ENCODE measurements at places on chromosomes 11 and 22.

- DNase-seq = no peak
Observed at GRCh38 chr11:83521647-83522596, 235.8 kb upstream of the CCDC90B start.

DNA sequence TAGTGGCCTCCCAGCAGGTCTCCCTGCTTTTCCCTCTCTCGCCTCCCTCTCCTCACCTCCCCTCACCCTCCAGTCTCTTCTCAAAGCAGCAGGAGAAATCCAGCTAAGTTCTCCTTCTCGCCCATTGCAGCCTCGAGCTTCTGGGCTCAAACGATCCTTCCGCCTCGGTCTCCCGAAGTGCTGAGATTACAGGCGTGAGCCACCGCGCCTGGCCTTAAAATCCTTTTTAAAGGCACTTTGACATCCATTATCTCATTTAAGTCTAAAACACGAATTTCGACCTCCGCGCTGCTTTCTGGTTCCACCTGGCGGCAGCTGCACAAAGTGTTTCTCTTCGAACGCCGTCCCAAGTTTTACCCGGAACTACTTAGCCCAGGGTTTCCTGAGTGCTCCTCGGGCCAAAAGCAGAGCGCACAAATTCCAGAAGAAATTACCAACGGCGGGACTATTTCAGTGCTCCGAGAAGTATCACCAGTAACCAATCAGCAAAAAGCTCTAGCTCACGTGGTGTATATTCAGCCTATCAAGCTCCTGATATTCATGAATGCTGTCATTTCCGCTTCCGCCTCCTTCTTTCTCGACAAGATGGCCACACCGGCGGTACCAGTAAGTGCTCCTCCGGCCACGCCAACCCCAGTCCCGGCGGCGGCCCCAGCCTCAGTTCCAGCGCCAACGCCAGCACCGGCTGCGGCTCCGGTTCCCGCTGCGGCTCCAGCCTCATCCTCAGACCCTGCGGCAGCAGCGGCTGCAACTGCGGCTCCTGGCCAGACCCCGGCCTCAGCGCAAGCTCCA, at the start of gene EIF3F:
Gene EIF3F (plus strand): TSS at position 570 of the 792 bp plus-strand sequence. CDS start 16 bp downstream, at position 586.
- DNase-seq = peak; percentile 92

- no peak for DNase-seq
Observed at GRCh38 chr11:97269527-97269926, 879.7 kb downstream of the JRKL start.

DNA sequence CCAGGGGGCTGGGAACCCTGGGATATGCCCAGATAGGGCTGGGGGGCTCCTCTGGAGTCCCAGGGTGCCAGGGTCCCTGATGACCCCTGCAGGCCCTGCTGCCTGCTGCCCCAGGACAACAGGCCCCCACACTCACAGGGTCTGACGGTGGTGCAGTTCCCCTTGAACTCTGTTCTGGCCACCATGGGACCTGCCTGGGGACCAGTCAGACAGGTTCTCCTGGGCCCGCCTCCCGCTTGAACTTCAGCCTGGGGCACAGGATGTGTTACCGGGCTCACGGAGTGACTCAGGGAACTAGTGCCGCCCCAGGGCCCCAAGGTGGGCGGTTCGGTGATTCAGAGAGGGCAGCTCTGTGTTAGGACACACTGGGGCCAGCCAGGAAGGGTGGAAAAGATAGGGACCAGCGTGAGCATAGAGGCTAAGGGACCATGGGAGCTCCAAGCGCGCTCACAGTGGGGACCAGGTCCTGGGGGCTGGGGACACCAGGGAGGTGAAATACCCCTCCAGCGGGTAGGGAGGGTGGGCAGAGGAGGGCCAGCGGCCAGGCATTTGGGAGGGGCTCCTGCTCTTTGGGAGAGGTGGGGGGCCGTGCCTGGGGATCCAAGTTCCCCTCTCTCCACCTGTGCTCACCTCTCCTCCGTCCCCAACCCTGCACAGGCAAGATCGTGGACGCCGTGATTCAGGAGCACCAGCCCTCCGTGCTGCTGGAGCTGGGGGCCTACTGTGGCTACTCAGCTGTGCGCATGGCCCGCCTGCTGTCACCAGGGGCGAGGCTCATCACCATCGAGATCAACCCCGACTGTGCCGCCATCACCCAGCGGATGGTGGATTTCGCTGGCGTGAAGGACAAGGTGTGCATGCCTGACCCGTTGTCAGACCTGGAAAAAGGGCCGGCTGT, 21.5 kb upstream of the TXNRD2 start:
- no peak for DNase-seq

DNA sequence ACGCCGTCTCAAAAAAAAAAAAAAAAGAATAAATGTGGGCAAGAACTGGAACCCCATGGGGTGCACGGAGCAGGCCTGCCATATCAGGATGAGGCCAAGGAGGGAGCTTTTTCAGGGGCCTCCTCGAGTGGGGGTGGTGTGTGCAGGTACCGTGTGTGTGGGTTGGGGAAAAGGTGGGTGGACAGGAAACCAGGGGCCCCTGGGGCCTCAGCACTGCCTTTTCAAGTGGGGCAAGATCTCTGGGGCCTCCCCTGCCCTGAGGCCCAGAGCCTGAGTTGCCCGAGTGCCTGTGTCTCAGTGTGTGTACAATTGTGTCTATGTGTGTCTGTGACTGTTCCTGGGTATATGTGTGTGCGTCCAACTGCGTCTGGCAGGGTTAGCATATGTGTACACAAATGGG, 23.8 kb downstream of the TEF start:
- DNase-seq = peak; percentile 68

GRCh38 chr22:36386351-36386899, 1.3 kb downstream of the MYH9 start:
- peak; percentile 79 for DNase-seq

GRCh38 chr11:92784331-92784730, 185.1 kb upstream of the MTNR1B start:
- DNase-seq = no peak

GRCh38 chr11:2387266-2387987, 10.3 kb downstream of the CD81 start:
- DNase-seq = peak; percentile 64

DNA sequence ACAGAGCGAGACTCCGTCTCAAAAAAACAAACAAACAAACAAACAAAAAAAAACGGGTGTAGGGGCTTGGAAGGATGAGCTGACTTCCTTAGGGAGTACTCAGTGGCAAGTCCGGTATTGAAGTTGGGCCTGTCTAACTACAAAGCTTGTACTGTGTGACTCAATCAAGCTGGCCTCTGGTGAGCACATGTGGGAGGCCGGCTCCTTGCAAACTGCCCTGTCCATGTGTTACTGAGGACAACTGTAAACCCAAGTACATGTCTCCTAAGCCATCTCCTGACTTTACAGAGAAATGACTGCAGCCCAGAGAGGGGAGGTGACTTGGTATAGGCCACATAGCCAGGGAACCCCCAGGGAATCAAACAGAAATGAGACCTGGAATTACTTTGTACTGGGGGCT, 11.6 kb downstream of the RIBC2 start:
- DNase-seq = no peak

DNA sequence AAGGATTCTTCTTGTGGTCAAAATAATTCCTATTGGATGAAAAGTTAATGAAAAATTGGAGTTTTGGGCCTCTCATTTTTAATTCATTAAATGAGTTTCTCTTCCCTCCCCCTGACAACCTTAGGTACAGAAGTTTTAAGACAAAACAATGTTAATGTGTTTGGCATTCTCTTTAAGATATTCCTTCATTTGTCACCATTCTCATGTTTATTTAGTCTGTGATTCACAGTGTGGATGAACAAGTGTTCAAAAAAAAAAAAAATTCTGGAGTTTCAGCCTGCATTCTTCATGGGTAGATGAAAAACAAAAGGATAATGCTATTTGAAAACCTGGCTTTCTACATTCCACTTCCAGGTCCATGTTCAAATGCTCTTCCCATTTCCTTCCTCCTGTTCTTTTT, 172.6 kb upstream of the LUZP2 start:
- no peak for DNase-seq

- no peak for DNase-seq
Observed at GRCh38 chr11:44581246-44581645, 15.8 kb downstream of the CD82 start.

DNA sequence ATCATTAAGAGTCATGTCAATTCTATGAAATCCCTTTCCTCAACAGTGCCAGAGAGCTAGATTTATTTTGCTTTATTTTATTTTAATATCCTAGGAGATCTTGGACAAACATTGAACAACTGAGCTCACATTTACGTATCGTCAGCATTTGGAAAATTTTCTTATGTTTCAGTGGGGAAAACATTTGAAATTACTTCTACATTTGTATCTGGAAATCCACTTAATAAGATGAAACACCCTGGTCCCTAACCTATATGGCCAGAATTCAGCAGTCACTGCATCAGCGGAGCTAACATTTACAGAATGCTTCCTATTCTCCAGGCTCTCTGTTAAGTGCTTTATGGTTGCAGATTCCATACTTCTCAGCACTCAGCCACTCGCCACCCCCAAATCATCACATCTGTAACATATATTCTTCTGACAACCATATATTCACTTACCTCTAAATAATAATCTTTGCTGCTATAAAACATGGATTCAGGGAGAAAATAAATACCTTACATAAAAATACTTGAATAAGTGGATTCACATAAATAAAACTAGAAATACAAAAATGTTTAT, 773.9 kb downstream of the JRKL start:
- no peak for DNase-seq

DNA sequence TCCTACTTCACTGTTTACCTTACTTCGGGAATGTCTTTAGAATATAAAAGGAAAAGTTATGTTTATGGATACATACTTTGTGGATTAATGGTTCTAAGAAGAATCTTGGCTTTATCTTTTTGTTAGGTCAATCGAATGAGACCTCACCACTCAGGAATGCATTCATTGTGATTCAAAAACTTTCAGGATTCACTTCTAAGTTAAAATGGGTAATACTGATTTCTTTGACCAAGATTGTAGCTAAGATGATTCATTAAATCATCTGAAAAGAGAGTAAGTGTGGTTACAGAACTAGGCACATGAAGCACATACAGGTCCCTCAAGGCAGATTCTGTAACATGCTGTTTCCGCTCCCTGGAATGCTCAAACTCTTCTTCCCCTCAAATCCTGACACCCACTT, 716.4 kb downstream of the KCNA4 start:
- no peak for DNase-seq

DNA sequence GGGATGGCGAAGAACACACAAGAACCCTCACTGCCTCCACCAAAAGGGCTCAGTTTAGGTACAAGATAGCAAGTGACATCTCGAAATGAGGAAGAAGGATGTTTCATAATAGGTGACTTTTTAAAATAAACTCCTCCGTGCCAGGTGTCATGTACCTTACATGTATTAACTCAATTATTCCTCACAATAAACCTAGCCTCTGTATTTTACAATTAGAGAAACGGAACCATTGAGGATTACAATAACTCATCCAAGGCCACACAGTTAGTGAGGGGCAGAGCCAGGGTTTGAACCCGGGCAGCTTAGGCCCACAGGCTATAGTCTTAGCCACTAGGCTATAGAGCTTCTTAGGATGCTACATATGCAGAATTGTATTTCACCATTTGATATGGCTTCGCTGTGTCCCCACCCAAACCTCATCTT, 965 bp upstream of the PAMR1 start:
- DNase-seq = no peak
